Hypothalamus (tissue), 51 donors: ENCODE measurements at places on chromosomes 5 and 9.

DNA sequence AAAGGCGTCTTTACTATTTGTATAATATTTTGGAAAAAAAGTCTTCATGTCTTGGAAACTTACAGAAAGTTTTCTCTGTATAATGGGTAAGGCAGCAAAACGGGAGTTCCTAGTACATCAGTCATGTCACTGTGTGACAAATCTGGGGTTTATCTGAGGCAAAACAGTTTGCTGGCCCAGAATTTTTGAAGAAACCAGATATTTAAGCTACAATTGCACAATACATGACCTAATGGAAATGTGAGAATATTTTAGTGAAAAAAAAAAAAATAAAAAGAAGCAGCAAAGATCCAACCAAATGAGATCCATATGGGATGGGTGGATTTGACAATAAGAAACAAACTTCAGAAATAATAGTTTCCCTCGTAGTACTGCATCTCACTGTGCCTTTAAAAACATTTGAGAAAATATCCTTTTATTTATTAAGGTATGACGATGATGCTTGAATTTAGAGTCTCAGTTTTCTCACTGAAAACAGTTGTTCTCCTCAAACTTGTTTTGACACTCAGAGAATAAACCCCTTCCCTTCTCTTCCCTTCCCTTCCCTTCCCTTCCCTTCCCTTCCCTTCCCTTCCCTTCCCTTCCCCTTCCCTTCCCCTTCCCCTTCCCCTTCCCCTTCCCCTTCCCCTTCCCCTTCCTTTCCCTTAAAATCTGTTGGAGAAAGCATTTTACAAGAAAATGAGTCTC, 180.5 kb upstream of the TUT7 start:
- no peak for DNase-seq

DNA sequence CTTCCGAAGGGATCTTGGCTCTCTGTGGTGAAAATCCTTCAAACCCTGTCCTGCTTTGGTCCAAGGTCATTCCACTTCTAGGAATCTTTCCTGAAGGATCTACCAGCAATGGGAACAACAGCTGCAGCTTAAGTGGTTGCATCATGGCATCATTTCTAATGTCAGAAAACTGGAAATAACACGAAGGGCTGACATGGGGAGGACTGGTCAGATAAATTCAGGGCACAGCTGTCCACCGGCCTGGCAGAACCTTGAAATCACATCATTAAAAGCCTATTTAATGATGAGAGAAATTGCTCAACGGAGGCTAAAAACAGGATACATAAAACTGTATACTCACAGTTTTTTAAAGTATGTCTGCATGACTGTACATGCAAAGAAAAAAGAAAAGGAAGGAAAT, 28.3 kb downstream of the OLFML2A start:
- no peak for DNase-seq

DNA sequence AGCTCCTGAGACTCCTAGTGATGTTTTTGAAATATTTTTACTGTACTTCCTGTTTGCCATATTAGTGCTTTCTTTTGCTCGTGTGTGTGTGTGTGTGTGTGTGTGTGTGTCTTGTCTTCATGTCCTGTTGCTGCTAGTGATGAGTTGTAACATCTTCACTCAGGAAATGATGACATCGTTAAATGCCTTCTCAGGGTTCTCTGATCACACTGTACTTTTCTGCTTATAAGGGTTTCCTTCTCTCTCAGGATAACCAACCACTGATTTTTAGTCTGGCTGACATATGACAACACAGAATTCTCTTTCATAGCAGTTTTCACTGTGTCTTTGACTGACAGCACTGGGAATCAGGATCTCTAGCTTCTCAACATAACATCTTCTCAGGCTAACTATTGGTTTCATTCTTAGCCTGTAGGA, 16.1 kb downstream of the SV2C start:
- no peak for DNase-seq

GRCh38 chr9:121059513-121059912, 9.4 kb upstream of the C5 start:
- DNase-seq, result no peak

DNA sequence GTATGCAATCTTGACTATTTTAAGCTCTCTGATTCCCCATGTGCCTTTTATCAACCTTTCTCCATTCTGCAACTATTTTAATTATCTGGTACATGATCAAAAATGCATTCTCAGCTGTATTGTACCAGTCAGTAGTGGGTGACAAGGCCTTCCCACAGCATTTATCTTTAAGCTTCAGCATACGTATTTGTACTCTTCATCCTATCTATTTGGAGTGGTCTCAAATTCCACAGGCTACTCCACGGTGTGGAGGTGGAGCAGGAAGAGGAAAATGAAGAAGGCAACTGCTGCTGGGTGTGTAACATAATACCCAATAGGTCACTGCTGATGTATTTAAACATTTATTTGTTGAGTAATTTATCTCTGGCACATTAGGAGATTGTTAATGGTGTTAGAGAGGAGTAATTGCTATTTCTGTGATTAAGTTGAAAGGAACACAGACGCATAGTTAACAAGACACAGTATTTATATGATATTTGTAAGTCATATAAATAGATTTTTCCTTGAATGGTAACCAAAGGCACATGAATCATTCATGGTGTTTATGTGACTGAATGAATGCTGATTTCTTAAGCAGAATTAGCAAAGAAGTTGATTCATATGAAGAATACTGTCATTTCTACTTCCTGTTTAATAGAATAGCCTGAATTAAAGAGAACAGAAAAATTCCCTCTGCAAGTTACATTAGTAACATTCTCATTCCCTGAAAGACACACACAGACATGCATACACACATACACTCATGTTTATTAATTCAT, 153.8 kb upstream of the NR3C1 start:
- DNase-seq, result no peak

DNA sequence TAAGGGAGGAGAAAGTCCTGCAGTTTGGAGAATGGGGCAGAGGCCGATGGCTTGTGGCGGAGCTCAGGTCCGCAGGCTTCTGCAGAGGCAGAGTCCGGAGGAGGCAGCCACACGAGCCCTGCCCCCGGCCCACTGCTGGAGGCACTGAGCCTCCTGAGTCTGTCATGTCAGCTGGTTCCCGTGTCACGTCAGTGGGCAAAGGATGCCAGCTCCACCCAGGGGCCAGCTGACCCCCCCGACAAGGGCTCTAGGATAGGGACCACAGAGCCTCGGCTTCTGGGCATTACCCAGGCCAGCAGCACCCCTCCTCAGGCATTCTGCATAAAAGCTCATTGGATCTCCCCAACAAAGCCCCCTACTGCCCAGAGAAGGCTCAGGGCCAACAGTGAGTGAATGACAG, 8.5 kb downstream of the SH3PXD2B start:
- DNase-seq, result no peak

DNA sequence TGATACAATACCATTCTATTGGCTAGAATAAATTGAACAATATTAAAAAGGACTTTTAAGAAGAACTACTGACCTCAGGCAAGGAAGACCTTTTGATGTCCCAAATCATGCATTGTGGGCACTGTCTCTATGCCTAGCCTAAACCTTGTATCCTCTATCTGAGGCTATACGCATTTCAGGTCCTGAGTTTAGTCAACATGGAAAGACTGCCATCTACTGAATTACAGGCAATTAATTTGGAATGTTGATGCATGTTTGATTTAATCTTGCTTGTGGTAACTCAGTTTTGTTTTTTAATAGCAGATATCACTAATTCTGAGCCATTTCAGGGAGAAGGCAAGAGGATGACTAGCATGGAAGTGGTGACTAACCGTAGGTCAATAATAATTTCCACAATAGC, 585.3 kb upstream of the CCNG1 start:
- DNase-seq, result no peak

GRCh38 chr5:155727512-155728145, 599.3 kb upstream of the SGCD start:
- peak; percentile 58 for DNase-seq

- DNase-seq, result no peak
These were observed 43.7 kb upstream of the PRSS3 start for GRCh38 chr9:33751536-33752129.

GRCh38 chr5:142320430-142320738, 4.4 kb downstream of the SPRY4 start:
- no peak for DNase-seq

- no peak for DNase-seq
These were observed 3.2 kb upstream of the PJA2 start for GRCh38 chr5:109412981-109413402.

DNA sequence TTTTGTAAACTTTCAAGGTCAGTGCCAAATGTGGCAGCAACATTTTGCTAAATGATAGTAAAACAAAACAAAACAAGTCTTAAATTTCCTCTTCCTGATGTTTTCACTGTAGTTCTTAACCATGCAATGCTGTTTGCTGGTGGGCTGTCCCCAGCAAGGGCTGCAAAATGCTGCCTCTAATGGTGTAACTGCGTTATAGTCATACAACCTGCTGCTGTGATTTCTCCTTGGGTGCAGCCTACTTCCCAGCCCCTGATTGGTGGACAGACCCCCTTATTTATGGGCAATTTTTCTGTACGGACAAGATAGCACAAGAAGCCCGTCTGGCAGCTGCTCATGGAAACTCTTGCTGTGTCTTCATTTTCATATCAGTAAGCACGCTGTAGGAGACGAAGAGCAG, 26.6 kb upstream of the PIP5K1B start:
- DNase-seq, result no peak

- no peak for DNase-seq
These were observed 1322.8 kb upstream of the DMAC1 start for GRCh38 chr9:9122230-9122875.

DNA sequence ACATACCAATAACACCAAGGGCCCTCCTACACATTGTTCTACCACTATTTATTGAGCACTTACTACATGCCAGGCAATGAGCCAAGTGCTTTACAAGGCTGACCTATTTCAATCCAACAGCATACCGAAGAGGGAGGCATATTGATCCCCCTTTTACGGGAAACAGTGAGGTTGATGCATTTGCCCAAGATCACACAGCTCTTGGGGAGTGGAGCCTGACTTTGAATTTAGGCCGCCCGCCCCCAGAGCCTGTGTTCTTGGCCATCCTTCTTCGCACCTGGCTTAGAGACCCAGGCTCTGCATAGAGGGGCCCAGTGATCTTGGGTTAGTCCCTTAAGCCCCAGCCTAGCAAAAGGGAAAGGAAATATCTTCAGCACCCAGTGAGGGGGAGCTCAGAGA, 158.1 kb upstream of the IER5L start:
- DNase-seq, result no peak

- no peak for DNase-seq
These were observed 228.1 kb downstream of the FANCC start for GRCh38 chr9:95089257-95090022.

DNA sequence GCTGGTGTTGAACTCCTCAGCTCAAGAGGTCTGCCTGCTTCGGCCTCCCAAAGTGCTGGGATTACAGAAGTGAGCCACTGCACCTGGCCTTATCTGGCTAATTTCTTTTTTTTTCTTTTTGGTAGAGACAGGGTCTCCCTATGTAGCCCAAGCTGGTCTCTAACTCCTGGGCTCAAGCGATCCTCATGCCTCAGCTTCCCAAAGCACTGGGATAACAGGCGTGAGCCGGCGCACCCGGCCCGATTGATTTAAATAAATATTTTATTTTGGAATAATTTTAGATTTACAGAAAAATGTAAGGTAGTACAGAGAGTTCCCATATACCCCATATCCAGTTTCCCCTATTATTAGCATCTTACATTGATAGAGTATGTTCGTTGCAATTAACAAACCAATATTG, 155.0 kb upstream of the MVB12B start:
- no peak for DNase-seq

- no peak for DNase-seq
These were observed 399.2 kb upstream of the GRAMD2B start for GRCh38 chr5:126023994-126024441.

DNA sequence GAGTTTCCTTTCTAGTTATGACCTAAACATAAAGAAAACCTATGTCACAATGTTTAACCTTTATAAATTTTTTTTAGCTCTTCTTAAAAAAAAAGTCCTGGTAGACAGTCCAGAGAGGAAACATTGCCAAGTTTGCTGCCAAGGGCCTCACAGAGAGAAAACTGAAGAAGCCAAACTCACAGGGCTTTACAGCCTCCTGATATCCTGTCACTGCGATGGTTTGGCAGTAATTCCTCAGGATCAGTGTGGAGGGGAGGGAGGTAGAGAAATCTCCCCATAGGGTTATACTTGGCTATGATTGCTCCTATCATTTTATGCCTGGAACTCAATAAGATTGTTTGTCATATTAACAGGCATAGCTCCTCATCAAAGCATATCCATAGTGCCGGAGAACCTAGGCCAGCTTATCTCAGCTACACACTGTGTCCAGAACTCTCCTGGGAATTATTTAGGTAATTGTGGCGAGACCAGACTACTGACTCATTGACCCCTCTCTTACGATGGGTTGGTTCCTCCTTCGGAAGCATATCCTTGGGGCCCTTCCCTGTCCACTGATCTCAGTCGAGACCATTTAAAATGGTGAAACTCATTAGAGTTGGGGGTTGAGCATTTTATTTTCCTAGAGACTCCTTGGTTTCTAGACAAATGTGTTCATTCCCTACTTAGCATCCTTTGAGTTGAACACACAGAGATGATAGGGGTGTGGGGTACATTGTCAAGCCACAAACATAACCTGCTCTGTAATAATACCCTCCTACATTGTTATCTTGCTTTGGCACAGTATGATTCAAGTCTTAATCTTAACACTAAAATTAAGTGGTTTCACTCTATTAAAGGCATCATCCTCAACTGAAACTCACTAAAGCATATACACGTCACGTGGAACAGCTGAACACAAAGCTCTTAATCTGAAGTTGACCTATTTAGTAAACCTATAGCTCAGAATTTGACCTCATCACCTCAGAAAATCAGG, 53.4 kb upstream of the TMC1 start:
- no peak for DNase-seq

- no peak for DNase-seq
These were observed 159.1 kb upstream of the RGMB start for GRCh38 chr5:98614341-98614740.

GRCh38 chr5:44945743-44946142, 137.0 kb downstream of the MRPS30 start:
- DNase-seq, result no peak

GRCh38 chr9:84886866-84887265, 217.3 kb downstream of the NTRK2 start:
- no peak for DNase-seq

- no peak for DNase-seq
These were observed 145.4 kb upstream of the RAD23B start for GRCh38 chr9:107137495-107138202.

- DNase-seq, result no peak
These were observed 7.9 kb upstream of the ANKDD1B start for GRCh38 chr5:75603371-75603770.

- no peak for DNase-seq
These were observed 95.5 kb upstream of the TAF11L2 start for GRCh38 chr5:17402289-17403121.

- no peak for DNase-seq
These were observed 75.1 kb upstream of the FAM120A start for GRCh38 chr9:93376411-93376810.

DNA sequence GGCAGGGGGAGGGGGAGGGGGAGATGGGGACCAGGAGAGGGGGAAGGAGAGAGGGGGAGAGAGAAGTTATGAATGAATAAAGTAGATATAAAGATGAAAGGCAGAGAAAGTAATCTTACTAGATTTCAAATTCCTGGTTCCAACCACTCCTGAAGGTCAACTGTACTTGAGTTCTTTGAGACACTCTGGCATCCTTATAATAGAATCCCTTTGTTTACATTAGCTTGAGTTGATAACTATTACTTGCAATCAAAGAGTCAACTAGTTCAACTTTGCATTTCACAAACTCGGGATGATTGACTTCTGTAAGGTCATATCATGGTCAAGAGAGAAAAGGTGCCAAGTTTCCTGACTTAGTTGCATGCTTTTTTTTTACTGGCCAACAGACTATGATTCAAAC, 42.2 kb downstream of the BAAT start:
- no peak for DNase-seq

- DNase-seq, result no peak
These were observed 483.1 kb downstream of the BNC2 start for GRCh38 chr9:16387382-16387781.
